ENCODE measurements at places on chromosomes 6 and 20. TPM values are rescaled to one million over a fixed set of nuclear protein-coding genes. Genes with fewer than 3 reads are reported as not detected.
A peak's percentile ranks its signal among the peaks of the same experiment; 100 is the strongest.

The TSPO2 gene
- total RNA-seq = not detected

The PSORS1C2 gene
- total RNA-seq = not detected

DNA sequence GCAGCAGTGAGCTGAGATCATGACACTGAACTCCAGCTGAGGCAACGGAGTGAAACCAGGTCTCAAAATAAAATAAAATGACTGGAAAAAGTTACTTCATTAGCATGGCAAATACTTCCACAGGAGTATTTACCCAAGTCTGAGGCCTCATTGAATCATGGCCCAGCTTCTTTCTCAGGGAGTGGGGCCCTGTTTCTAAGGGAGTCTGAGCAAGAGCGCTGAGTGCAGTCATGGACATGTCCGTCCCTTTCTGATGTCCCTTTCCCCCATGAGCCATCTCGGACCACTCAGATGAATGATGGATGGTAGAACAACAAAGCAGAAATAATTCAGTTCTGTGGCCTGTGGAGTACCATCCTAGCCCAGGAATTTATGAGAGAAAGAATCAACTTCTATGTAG, 7.8 kb upstream of the DTD1 start:
- DNase-seq = no peak

The RIN2 gene
- 62.8 TPM for total RNA-seq

- no peak for DNase-seq
Observed at GRCh38 chr20:34938466-34939163, 17.0 kb downstream of the GSS start.

DNA sequence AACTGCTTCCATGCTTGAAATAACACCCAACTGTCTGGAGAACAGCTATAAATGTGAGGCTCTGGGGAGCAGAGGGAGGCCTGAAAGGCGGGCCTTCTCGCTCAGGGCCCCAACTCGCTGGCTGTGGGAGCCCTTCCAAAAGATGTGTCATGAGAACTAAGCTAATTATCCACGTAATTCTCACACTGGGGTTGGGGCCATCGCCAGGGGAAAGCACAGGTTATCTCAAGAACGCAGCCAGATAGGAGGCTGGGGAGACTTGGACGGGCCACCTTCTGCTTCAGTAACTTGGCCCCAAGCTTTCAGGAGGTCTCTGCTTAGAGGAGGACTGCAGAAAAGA, 1.6 kb downstream of the PXDC1 start:
- peak; percentile 79 for DNase-seq

The BMP6 gene
- total RNA-seq = not detected

DNA sequence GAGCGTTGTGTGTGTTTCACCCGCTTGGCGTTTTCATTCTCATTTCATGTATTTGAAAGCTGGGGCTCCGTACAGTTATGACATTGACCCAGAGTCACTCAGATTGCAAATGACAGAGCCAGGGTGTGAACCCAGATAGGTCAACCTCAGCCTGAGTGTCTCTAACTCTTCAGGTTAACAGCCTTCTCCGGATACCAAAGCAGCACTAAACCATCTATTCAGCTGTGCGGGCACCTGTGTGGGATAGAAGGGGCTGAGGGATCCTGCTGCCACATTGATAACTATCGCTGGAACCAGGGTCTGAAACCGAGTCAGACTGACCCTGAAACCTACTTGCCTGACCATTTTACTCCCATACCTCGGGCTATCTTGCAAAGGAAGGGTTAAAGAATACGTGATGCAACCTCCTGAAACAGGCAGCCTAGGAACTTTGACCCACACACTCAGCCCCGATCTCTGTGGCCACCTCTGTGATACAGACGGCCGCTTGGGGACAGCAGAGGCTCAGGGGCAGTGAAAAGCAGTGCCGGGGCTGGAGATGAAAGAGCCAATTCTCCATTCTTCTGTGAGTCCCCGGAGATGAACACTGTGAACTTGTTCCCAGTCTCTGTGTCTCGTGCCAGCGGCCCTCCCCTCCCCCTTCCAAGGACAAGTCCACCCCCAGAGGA, 233.5 kb upstream of the QKI start:
- DNase-seq = peak; percentile 57

GRCh38 chr6:22083119-22083518, 213.7 kb downstream of the PRL start:
- DNase-seq = no peak

The GLP1R gene
- not detected for total RNA-seq

GRCh38 chr6:75932067-75932466, 140.4 kb downstream of the IMPG1 start:
- peak; percentile 34 for DNase-seq

DNA sequence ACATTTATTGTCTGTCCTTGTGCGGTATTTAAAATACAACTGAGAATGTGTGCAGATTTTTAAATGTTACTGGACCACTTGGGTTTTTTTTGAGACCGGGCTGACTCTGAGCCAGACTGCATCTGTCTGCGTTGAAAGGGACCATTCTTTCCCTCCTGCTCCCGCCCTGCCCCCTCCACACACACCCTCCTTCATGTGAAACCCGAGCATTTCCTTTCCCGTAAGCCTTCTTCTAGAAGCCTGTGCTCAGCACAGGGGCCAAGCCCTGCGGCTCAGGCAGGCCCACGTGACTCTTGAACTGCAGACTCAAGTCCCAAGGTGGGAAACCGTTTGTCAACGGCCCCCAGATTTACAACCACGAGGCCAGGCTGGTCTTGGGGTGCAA, 82.7 kb upstream of the FOXC1 start:
- peak; percentile 64 for DNase-seq

DNA sequence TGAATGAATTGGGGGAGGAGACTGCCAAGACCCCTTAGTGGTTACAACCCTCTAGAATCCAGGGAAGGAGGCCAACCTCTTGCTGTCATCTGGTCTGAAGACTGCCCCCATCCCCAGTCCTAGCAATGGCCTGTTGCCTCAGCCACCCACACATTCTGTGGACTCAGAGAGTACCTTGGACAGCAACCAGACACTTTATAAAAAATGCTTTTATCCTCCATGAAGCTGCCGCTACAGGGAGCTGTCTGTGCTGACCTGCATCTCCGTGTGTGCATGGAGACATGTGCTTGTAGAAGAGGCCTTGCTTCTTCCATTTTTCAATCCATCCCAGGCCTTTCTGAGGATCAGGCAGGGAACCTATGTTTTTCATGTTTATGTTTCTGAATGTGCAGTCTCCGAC, 15.2 kb downstream of the CDH22 start:
- DNase-seq = peak; percentile 64

The IL17A gene
- total RNA-seq = 0.12 TPM

DNA sequence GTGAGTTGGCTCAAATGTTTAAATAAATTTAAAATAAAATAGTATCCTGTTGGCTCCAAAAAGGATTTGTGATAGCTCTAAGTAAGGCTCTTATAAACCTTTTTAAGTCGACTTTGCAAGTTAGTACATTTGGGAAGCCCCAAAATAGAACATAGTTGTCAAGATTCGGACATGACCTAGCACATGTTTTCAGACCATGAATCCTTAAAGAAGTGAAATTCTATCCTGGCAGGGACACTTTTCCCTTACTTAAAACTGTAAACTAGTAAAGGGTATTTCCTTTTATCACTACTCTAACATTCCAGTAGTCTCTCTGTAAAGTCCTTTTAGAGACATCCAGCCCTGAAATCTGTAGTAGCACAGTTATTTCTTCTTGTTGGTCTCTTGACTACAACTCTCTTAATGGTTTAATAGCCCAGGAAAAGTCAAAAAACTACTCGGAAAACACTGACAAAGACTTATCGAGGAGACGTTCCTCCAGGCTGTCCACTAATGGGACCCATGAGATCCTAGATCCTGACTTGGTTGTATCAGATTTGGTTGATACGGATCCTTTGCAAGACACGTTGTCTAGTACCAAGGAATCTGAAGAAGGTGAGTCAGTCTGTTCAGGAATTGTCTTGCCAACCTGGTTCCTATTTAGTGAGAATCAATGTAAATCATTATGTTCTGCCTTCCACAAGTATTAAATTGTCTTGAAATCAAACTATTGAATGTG, 83.6 kb downstream of the SCAND1 start:
- DNase-seq = peak; percentile 46

The APOBEC2 gene
- not detected for total RNA-seq

The MUC22 gene
- not detected for total RNA-seq

The RNF182 gene
- total RNA-seq = 17.0 TPM

DNA sequence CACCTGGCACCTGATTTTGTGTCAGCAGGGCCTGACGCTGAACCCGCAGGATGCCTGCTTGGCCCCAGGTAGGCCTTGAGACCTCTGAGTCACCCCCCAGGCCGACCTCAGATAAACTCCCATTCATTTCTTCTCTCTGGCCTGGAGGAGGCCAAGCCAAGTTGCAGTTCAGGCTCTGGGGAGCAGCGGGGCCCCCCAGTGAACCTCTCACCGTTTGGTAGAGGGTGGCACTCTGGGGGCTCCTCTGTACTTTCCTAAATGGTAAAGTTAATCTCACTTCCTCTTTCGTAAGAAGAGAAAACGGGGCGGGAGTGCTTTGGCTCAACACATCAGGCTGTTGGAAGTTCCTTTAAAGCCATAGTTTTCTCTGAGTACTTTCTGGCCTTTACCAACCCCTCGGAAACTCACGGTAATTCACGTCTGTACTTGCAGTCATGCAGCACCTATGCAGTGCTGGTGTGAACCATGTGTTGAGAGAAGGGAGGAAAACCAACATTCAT, 2.8 kb downstream of the SIRPA start:
- DNase-seq = no peak

The C6orf15 gene
- not detected for total RNA-seq

DNA sequence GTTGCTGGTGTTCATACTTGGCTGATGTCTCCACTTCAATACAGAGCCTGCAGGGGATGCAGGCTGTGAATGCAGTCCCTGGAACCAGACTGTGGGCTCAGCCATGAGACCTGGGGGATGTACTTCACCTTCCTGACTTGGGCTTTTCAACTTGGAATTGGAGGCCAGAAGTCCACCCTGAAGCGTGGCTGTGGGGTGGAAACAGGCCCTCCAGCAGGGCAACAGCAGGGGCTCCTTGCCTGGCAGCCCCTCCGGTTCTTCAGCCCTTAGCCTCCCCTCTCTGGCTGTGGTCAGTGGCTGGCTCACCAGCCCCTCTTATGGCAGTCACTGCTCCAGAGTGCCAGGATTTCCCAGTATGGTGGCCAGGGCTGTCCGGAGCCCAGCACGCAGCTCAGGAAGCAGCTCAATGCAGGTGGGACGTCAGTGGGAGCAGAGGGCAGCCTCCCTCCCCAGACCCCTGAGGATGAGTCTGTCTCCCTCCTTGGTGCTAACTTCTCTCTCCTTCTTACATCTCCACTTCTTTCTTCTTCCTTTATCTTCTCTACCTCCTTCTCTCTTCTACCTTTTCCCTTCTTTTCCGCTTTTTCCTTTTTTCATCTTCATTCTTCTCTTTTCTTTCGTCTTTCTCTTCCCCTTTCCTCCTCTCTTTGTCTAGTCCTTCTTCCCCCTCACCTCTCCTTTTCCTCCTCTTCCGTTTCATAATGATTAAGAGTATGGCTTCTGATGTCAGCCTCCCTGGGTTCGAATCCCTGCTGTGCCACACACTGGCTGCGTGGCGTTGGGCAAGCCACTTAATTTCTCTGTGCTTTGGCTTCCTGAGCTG, 45.3 kb downstream of the SLC52A3 start:
- no peak for DNase-seq

- no peak for DNase-seq
Observed at GRCh38 chr6:125173341-125174095, 19.9 kb downstream of the TPD52L1 start.

The MDC1 gene
- 13.6 TPM for total RNA-seq

GRCh38 chr6:41901882-41902519, 6.8 kb upstream of the USP49 start:
- peak; percentile 60 for DNase-seq

The TENT5A gene
- 15.5 TPM for total RNA-seq

The ZSCAN12 gene
- total RNA-seq = 4.6 TPM

The HLA-G gene
- total RNA-seq = not detected

DNA sequence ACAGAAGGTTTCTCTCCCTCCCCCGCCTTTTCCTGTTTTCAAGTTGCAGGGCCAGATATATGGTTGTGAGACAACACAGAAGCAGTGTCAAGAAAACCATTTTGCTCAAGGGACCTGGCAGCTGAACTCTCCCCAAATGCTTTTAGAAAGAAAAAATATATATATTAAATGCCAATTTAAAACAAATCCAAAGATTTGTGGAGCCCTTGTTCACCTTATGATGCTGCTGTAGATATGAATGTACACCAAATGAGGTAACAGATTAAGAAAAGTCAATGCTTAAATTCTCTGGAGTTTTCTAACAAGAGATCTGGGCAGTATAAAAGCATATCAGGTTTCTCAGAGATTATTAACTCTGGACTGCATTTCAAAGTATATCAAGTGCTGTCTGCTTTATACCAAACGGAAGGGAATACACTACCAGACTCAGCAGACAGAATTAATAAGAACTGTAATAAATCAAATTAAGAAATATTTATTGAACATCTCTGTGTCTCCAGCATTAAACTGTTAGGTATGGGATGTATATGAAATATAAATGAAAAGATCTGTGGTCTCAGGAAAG, 357.5 kb downstream of the HDGFL1 start:
- no peak for DNase-seq

The SMIM26 gene
- 234 TPM for total RNA-seq

- no peak for DNase-seq
Observed at GRCh38 chr6:159249128-159249527, 79.9 kb downstream of the FNDC1 start.

DNA sequence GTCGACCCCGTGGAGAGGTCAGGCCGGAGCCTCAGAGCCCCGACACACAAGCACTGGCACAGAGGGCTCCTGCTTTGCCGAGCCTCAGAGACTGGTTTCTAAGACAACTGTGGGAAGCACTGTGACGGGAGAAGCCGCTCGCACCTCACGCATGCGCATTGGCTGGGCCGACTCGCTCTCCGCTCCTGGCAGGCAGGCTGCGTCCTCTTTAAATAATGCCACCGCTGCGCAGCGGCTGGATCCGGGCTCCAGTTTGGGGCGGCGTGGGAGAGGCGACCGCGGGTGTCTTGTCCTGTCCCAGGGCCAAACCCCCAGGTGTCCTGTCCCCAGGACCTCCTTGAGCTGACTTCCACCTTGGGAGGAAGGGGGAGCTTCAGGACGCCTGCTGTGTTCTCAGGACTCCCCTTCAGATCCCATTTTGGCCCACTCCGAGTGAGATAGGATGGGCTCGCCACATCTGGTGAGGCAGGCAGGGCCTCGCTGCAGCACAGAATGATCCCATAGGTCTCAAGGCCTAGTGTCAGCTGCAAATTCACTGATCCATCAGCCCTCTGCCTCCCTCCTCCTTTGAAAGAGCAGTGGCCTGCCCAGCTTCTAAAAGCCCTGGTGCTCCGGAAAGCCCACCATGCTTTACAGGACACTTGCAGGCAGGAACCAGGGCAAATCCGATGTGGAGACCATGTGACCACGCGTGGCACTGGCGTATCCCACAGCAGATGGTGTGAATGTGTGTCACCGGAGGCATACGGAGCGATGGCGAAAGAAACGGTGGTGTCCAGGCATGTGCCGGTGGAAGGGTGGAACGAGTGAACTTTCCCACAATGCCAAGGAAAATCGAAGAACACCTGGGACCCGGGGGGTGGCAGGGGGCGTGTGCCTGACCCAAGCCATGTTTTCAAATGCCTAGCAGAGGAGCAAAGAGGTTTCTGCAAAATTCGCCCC, 169.3 kb upstream of the ZNF337 start:
- DNase-seq = peak; percentile 80

- no peak for DNase-seq
Observed at GRCh38 chr6:138089325-138089724, 17.9 kb downstream of the PERP start.

The SIRPB2 gene
- not detected for total RNA-seq

The SPINT4 gene
- total RNA-seq = not detected

All from RPMI7951 (cell line).